ENCODE measurements at places on chromosomes 12 and 14.

- no peak for DNase-seq
Observed at GRCh38 chr12:9957834-9958233, 13.4 kb upstream of the CLEC12A start.

DNA sequence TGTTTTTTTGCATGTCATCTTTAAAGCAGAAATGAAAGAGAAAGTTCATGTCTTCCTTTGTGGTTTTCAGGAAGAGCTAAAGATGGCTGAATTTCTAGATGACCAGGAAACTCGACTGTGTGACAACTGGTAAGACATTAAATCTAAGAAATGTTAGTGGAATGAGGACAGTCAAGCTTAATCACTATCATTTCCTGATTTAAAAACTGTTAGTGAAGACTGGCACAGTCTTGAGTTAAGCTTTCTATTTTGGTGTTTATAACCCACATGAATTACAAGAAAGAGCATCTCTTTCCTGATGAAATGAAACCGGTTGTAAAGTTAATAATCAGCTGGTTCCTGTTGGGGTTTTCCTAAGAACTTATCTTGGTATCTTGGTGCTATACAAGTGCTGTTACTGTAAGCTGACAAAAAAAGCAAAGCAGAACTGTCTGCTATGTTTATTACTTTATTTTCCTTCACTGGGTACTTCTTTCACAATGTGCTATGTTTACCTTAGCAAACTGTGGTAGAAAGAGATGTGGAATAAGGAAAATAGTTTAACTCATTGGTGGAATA, 5.2 kb downstream of the TRAFD1 start:
- no peak for DNase-seq

DNA sequence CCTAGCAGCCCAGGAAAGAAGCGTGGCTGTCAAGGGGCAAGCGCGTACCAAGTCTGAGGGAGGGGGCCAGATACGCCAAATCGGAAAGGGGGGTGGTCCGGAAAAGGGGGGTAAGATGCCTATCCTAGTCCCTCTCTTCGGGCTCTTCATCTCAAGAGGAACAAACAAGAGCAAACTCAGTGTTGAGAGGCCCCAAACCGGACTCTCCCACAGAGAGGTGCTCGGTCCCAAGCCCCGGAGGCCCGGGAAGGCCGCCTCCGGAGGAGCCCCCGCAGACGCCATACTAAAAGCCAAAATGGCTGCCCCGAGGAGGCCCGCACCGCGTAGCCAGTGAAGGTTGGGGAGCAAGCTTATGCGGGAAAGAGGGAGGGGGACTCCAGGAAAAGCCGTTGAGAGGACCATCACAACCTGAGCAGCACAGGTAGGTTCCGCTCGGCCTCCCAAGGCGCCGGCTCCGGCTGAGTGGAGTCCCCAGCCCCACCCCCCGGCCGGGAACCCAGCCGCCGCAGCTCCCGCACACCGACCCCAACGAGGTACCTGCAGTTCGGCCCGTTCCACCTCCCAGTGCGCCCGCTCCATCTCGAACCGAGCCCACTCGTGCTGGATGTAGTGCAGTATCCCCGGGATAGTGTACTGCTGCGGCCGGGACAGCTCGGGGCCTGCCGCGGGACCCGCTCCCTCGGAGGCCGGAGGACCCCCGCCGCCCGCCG, at the start of gene AP4S1:
TSS of gene AP4S1 (plus strand) at position 283 of the 710 bp plus-strand sequence. CDS start 40,548 bp downstream, outside the sequence.
- peak; percentile 42 for DNase-seq

DNA sequence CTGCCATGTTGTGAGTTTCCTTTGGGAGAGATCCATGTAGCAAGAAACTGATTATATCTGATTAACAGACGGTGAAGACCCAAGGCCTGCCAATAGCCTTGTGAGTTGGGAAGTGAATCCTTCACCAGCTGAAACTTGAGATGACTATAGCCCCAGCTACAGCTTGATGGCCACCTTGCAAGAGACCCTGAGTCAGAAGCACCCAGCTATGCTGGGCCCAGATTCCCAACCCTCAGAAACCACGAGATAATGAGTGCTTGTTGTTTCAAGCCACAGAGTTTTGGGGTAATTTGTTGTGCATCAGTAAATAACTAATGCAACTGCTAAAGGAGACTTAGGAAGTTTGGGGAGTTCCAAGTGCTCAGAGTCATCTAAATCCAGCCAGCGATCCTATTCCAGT, 80.3 kb downstream of the AVPR1A start:
- DNase-seq = no peak

GRCh38 chr14:70567791-70568190, 32.7 kb downstream of the MED6 start:
- DNase-seq = no peak

- no peak for DNase-seq
Observed at GRCh38 chr12:120167529-120168095, 26.9 kb downstream of the GCN1 start.

DNA sequence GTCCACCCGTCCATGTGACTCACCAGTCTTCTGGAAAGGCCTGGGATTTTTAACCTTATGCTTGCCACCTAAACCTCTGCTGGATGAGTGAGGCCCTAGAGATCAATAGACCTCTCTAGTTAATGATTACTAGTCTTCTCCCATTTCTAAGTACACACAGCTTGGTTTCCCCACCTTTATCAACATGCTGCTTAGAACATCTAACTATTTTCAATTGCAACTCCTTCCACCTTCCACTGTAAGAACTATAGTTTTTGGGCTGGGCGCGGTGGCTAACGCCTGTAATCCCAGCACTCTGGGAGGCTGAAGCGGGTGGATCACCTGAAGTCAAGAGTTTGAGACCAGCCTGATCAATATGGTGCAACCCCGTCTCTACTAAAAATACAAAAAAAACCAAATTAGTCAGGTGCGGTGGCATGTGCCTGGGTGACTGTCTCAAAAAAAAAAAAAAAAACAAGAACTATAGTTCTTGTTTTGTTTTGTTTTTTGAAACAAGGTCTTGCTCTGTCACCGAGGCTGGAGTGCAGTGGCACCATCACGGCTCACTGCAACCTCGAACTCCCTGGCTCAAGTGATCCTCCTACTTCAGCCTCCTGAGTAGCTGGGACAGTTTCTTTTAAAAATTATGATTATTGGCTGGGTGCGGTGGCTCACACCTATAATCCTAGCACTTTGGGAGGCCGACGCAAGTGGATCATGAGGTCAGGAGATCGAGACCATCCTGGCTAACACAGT, 18.7 kb upstream of the MDM2 start:
- no peak for DNase-seq

GRCh38 chr12:91335699-91336098, 153.1 kb upstream of the DCN start:
- DNase-seq = no peak

GRCh38 chr12:119685375-119685774, 17.4 kb downstream of the PRKAB1 start:
- no peak for DNase-seq

DNA sequence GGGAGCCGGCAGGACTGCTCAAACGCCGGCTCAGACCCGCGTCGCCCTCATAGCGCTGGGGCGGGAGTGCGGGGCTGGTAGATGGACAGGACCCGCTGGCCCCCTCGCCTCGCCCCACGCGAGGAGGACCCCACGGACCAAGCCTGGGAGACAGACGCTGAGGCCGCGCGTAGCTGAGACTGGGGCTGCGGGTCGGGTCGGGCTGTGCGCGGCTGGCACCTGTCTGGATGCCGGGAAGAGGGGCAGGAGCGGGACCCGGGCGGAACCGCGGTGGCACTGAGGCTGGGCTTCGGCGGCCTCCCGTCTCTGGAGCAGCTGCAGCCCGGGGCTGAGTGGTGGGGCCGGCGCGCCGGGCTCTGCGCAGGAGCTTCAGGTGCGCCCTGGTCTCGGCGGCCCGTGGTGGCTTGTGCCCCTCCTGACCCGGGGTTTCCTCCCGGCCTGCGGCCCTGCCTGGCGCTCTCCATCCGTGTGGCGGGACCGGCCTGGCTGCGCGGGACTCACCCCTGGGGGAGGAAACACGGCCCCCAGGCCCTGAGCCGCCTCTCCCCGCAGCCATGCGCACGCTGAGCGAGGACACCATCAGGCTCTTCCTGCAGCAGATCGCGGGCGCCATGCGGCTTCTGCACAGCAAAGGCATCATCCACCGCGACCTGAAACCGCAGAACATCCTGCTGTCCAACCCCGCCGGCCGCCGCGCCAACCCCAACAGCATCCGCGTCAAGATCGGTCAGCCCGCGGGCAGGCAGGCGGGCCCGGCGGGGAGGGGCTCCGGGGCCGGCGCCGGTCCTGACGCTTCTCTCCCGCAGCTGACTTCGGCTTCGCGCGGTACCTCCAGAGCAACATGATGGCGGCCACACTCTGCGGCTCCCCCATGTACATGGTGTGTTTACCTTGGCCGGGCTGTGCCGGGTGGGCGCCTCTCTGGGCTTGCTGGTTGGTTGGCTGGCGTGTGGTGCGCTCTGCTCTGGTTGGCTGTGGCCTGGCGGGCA, 14.0 kb downstream of the ULK1 start:
- DNase-seq = no peak

DNA sequence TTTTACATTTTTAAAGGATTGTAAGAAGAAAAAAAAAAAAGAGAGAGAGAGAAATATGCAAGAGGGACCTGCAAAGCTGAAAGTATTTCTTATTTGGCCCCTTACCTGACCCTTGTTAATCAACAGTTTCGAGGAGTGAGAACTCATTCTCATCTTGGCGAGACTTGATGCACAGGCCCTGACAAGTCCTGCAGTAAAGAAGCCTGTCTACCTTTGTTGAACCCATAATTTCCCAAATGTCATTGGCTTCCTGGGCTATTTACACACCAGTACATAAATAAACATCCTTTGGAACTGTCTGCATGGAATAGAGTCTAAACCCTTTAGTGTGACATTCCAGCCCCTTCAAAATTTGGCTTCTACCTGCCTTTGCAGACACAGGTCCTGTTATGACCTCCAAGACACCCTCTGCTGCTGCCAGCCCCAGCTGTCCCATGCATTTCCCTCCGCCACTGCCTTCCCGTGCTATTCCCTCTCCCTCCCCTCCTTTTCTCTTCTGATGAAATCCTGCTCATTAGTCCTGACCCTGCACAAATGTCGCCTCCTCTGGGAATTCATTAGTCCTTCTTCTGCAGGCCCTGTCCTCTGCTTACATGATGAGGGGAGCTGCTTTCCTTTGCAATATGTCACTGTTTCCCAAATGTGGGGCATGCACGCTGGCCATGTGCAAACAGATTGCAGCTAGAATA, 35.1 kb downstream of the MYL2 start:
- DNase-seq = no peak

- no peak for DNase-seq
Observed at GRCh38 chr12:115798309-115798917, 479.1 kb downstream of the MED13L start.

DNA sequence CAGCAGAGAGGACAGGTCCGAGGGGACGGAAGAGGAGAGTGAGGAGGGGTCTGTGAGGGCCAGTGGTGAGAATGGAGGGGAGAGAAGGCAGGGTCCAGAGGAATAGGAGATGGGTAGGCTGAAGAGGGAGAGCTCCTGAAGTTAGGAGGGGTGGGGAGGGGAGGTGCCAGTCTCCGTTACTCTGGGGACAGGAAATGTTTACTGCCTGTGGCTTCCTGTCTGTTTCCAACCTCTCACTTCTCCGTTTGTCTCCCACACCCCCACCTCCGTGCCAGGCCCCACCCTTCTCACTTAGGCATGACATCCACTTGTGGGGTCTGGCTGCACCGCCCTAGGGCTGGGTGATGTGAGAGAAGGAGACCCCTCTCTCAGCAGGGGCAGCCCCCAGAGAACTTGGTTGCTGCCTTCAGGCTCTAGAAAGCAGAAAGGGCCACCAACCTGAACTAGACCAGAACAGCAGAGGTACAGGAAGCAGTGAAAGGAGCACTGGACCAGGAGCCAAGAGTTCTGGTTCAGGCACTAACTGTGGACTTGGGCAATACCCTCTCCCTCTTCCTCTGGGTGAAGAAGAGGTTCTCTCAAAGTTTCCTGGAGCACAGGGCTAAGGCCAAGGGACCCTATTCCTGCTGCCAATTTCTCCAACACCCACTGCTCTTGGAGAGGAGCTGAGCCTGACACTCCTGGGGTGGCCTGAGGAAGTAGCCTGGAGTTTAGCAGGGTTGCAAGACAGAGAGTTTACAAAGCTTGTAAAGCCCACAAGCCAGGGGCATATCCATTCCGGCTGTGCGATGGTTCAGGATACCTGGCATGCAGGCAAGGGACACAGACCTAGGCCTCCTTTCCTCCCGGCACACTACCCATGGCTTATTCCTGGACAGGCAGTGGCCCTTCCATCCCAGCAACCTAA, 5.5 kb downstream of the ITGA5 start:
- DNase-seq = peak; percentile 29

- no peak for DNase-seq
Observed at GRCh38 chr14:81353691-81354323, 46.3 kb downstream of the STON2 start.

GRCh38 chr14:34460841-34461240, 1.2 kb downstream of the SPTSSA start:
- DNase-seq = no peak

- no peak for DNase-seq
Observed at GRCh38 chr14:63745858-63746425, 18.1 kb upstream of the SGPP1 start.
